Left ventricle myocardium inferior (tissue), 1 donor: ENCODE measurements at places on chromosomes 1 and 21. TPM values are rescaled to one million over a fixed set of nuclear protein-coding genes. Genes with fewer than 3 reads are reported as not detected.

DNA sequence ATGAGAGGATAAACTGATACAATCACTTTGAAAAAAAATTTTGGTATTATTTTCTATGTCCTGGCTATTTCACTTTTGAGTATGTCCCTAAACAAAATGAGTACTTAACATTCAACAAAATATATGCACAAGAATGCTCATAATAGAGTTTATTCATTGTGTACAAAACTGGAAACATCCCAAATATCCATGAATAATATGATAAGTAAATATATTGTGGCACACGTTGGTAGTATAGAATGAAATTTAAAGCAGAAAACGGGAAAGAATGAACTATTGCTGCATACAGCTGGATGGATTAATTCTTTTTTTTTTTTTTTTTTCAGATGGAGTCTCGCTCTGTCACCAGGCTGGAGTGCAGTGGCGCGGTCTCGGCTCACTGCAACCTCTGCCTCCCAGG, 725.2 kb downstream of the LTN1 start:
- DNase-seq: no peak

AADACL3 gene
- not detected for total RNA-seq

DNA sequence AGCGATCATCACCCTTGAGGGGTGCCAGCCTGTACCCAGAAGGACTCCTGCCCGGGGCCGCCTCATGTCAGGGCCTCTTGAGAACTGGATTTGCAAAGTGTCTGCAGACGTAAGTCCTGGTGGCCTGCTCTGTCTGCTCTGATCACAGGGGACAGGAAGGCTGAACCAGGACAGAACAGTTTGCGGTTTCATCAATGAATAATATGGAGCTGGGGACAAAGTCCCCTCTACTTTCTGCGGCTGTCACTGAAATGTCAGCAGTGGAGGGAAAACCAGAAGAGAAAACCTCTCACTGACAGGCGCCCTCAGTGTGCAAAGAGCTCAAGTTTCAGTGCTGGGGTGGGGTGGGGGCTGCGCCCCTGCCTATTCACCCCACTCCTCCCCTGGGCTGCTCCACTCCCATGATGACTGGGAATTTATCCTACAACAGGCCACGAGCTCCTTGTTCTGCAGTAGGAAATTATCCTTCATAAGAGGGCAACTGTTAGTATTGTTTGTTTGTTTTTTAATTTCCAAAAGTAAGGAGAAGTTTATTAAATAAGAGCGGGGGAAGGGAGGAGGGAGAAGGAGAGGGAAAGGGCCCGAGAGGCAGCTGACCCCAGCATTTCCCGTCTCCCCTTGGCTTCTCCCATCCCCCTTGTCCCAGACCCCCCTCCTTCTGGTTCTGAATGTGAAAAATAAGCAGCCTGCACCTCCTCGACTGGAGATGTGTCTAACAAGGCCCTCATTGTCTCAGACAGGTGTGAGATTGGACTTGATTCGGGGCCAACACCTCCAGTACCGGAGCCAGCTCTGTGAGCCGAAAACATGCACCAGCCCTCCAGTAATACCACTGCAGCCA, 149.2 kb downstream of the CLIC6 start:
- DNase-seq: no peak

DNA sequence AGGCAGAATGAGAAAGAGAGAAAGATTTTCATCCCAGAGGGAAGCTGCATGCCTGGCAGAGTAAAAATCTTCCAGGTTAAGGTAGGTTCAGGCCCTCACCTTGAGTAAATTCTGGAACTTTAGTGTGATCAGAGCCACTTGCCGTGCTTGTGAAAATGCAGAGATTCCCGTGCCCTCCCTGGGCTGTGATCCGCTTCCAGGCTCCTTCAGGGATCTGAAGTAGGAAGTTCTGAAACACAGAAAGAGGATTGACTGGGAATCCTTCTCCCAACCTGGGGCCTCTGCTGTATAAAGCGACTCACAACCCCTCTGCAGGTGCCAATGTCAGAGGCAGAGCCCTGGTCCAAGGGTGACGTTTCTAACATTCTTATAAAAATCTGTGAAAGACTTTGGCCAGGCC, 26.6 kb downstream of the NUAK2 start:
- no peak for DNase-seq

- DNase-seq: no peak
These were observed 69.1 kb upstream of the ABCG1 start for GRCh38 chr21:42149656-42150473.

GRCh38 chr1:175792136-175792535, 48.7 kb upstream of the TNR start:
- no peak for DNase-seq

GRCh38 chr21:20334585-20334984, 663.6 kb upstream of the NCAM2 start:
- DNase-seq: no peak

FBXO2 gene
- total RNA-seq: 1.9 TPM

LCE1B gene
- total RNA-seq: not detected

DNA sequence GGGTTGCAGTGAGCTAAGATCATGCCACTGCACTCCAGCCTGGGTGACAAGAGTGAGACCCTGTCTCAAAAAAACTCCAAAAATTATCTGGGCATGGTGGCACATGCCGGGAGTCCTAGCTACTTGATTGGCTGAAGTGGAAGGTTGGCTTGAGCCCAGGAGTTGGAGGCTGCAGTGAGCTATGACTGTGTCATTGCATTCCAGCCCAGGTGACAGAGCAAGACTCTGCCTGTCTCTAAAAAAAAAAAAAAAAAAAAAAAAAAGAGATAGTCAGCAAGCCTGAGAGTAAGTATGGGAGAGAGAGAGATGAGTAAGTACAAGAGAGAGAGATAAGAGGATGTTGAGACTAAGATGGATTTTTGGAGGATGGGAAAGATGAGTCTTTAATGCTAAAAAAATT, 180.8 kb upstream of the CACYBP start:
- DNase-seq: no peak

TTC22 gene
- total RNA-seq: 0.14 TPM

- DNase-seq: no peak
These were observed 63.9 kb downstream of the HTR6 start for GRCh38 chr1:19728413-19729145.

DNA sequence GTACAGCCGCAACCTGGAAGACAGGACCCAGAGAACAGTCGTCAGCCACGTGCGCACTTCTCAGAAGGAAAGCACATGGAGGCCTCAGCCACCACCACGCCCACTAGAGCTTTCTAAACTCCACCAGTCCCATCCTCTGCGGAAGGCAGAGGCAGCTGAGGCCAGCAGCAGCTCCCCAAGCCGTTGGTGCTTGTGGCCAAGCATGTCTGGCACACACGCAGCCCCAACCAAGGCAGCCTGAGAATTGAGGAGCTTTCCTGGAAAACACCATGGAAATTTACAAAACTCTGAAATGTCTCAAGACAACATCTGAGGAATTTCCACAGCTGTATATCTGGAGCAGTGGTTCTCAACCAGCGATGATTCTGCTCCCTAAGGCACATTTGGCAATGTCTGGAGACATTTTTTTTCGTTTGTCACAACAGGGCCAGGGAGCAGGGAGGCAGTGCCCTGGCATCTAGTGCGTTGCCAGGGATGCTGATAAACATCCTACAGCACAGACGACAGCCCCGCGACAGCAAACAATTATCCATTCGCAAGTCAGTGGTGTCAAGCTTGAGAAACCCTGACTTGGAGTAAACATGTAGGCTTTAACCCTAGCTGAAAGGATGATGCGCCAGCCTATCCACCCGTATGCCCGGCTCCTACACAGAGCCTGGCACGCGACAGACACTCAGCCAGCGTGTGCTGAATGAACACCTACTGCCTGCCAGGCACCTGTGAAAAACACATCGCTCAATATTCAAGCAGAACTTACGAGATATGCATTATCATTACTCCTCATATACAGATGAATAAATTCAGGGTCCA, 24.7 kb downstream of the NPHP4 start:
- DNase-seq: peak; percentile 42

GRCh38 chr1:232699814-232700213, 69.9 kb upstream of the SIPA1L2 start:
- no peak for DNase-seq

DNA sequence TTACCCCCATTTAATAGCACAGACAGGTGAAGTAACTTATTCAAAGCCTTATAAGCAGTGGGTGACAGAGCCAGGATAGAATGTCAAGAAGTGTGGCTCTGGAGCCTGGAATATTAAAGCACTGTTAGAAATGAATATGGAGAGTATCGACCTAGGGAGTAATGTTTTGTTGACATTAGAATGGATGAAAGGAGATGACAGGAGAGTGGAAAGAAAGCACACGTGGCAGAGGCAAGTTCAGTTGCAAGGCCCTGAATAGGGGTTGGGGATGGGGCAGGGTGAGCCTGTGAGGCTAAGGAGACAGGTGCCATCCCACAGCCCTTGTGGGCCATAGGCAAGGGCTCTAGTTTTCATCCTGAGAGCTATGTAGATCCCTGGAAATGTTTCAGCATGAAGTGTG, 125.5 kb upstream of the PLXNA2 start:
- no peak for DNase-seq

DNA sequence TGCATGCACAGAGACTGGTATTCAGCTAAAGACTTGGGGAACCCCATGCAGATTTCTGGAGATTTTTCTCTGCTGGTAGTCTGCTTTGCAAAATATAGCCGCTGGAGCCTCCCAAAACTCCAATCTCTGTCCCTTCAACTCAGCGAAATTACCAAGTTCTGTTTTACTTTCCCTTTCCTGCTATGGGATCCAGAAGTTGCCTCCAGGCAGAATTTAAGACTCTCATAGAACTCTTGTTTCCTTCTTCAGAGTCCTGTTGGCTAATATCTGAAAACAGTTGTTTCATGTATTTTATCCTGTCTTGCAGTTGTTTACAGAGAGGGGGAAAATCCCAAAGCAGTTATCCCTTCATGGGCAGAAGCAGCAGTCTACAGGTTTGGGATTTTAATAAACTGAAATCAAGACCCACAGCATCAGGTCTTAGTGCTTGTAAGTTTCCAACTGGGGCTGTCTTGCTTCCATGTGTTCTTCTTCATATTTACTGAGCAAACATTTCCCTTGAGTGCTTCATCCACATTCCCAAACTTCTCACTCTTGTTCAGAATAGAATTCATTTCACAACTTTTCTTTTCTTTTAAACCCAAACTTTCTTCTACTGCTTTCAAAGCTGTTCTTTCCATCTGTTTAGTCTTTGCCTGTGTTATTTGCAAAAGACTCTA, 221.3 kb upstream of the DMRTA2 start:
- DNase-seq: no peak

ESPN gene
- 0.41 TPM for total RNA-seq

DNA sequence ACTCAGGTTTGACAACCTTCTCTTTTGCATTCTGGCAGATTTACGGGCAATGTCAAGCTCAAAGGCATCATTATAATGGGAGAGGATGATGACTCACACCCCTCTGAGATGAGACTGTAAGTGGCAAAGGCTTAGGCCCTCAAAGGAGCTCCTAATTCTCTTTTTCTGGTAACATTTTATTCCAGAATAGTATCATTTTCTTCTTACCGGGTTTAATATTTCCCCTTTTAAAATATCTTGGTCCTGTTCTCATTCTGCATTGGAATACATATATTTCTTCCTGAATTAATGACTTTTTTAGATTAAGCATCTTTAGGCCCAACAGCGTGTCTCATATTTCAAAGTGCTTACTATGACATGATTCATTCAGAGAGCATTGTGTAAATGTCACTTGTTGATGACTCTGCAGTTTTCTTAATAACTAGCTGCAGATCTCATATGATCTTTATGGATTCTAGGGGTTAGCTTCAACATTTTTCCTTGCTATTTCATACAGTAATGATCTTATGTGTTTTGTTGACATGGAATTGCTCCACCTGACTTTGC, 1.7 kb downstream of the PITHD1 start:
- DNase-seq: no peak

CDC42 gene
- total RNA-seq: 126 TPM

NUDT17 gene
- 2.2 TPM for total RNA-seq

KIAA1614 gene
- 9.1 TPM for total RNA-seq

KRTAP20-3 gene
- not detected for total RNA-seq

GRCh38 chr1:150578272-150579109, 919 bp downstream of the MCL1 start:
- peak; percentile 49 for DNase-seq

TINAGL1 gene
- total RNA-seq: 223 TPM

DDAH1 gene
- total RNA-seq: 10.1 TPM

GRCh38 chr1:203325418-203326091, 20.2 kb downstream of the BTG2 start:
- peak; percentile 83 for DNase-seq

DNA sequence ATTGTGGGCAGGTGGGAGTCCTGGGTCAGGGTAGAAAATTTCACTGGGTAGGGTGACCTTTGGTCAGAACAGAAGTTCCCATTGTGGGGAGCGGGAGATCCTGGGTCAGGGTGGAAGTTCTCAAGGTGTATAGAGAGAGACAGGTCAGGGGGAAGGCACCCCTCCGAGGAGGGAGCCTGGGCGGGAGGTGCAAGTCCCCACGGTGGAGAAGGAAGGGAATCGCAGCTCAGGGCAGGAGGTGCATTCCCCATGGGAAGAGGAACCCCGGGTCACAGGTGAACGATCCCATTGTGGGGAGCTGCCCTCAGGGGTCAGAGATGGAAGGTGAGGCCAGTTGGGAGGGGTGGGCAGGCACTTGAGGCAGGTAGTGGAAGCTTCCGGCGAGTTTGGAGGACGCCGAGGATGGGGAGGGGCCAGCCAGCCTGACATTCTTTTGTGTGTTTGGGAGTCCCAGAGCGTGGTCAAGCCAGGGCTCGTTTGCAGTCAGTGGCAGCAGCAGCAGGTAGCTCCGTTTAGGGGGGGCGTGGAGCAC, 637 bp downstream of the LYPLA2 start:
- DNase-seq: peak; percentile 20

DNA sequence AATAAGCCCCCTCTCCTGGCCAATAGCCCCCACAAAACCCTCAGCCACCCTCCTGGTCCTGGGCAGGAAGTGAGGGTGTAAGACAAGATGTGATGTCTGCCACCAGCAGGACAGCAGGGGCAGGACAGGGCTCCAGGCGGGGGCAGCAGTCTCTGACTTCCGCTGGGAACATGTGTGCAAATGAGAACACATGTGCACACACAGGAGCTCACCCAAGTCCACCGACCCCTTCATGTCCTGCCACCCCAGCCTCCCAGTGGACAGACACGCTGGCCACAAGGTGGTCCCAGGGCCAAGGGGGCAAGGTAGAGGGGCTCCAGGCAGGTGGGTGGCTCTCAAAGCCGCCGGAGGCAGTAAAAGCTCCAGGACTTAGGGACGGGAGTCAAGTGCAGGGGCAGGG, 60.1 kb downstream of the KCNAB2 start:
- DNase-seq: no peak

DNA sequence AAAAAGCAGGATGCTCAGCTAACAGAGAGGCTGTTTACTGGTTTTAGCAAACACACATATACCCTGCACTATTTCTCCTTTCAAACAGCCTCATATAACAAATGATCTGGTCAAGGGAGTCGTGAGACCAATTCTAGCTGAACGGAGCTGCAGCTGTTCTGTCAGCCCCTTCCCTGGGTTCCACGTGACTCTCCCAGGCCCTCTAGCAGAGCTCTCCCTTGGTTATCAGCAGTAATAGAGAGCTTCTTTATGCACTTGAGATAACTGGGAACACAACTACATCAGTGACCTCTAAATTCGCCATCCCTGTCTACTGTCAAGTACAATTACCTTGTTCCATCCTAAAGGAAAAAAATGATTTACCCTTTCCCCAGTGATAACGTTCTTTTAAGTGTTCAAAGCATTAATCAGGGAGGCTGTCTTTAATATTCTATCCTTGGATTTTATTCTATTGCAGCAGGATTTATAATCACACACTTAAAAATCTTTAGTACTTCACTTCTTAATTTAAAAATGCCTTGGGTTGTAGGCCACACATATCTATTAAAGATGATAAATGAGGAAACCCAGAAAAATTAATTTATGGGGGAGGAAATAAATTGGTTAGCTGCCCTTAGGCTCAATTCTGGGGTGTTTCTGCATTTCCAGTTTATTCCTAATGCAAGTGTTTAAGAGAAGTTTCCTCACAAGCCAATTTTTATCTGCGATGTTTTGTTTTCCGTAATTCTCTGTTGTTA, 28.2 kb downstream of the PTGER3 start:
- DNase-seq: no peak
